Lower leg skin (tissue), 4 donors: ENCODE measurements at places on chromosomes 2 and 18. TPM values are rescaled to one million over a fixed set of nuclear protein-coding genes. Genes with fewer than 3 reads are reported as not detected.
A peak's percentile ranks its signal among the peaks of the same experiment; 100 is the strongest.

- peak; percentile 28 for DNase-seq
These were observed at the start of gene SERPINE2 for GRCh38 chr2:224039080-224039769. Gene SERPINE2 (minus strand): TSS chr2:224039286. CDS start chr2:224001900, 37,386 bp downstream.

- no peak for DNase-seq
These were observed 101.6 kb downstream of the INO80D start for GRCh38 chr2:205984381-205984780.

DNA sequence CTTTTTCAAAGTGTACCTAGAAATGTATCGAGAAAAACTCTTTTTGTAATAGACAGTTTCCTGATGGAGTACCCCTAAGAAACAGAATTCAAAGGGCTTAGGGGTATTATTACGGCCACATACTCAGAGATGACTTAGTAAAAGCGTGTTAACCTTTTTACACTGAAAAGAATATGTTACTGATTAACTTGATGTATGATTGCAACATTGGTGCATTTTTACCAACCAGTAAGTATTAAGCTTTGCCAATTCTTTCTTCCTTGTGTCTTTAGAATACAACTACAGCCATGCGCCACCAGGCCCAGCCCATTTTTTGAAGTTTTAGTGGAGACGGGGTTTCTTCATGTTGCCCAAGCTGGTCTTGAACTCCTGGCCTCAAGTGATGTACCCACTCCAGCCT lies 1997.0 kb upstream of the LRRTM1 start:
- no peak for DNase-seq

DNA sequence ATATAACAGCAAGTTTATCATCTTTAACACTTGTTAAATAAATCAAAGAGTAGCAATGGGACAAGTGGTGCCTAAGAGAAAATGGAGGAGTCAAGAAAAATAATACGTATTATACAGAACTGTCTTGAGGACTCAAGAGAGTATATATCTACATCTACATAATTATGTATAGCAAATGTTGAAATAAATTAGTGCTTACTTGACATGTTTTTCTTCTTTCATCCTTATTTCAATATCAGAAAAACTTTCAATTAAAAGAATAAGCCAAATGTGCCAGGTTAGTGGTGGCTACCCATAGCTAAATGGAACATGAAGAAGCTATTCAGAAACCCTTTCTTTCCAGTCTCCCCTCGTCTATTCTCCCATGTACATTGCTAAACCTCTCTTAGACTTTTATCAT lies 267.3 kb upstream of the SPOPL start:
- no peak for DNase-seq

GRCh38 chr2:58065248-58065647 lies 18.6 kb downstream of the VRK2 start:
- no peak for DNase-seq

DNA sequence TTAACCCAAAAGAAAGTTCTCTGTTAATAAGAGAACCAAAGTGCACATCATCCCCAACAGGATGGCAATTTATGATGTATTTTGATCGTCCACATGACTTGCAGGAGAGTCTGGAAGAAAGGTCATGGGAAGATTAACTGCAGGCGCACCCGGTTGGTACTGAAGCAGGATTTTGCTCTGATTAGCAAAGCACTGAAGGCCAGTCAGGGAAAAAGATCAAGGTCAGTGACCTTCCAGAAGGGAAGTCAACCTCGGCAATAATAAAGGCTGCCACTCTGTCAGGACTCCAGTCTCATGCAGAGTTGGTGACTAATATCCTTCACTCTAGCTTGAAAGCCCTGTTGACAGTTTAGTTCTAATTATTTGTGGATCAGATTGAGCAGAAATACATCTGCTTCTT lies 432.7 kb upstream of the RAB12 start:
- DNase-seq, result no peak

GRCh38 chr18:34929336-34929780 lies 111.9 kb upstream of the MAPRE2 start:
- DNase-seq, result no peak

DNA sequence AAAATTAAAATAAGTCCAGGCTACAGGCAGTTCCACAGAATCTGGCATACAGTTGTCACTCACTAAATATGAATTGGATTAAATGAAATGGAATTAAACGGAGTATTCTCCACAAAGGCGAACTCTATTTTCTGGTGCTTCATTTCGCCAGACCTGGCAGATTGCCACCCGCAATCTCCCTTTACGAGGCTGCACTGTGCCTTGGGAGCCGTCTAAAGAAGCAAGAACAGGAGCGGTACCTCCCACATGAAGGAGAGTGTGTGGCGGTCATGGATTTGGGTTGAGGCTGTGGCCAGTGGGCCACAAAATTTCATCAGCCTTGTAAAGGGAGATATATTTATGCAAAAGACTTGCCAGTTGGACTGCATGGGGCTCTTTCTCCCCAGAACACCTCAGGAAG lies 151.0 kb downstream of the OSR1 start:
- DNase-seq, result no peak

- no peak for DNase-seq
These were observed 15.7 kb upstream of the OLA1 start for GRCh38 chr2:174263997-174264396.

- DNase-seq, result no peak
These were observed 132.2 kb downstream of the PIK3C3 start for GRCh38 chr18:42087235-42087634.

- no peak for DNase-seq
These were observed 119.9 kb downstream of the HNMT start for GRCh38 chr2:138084206-138084605.

DNA sequence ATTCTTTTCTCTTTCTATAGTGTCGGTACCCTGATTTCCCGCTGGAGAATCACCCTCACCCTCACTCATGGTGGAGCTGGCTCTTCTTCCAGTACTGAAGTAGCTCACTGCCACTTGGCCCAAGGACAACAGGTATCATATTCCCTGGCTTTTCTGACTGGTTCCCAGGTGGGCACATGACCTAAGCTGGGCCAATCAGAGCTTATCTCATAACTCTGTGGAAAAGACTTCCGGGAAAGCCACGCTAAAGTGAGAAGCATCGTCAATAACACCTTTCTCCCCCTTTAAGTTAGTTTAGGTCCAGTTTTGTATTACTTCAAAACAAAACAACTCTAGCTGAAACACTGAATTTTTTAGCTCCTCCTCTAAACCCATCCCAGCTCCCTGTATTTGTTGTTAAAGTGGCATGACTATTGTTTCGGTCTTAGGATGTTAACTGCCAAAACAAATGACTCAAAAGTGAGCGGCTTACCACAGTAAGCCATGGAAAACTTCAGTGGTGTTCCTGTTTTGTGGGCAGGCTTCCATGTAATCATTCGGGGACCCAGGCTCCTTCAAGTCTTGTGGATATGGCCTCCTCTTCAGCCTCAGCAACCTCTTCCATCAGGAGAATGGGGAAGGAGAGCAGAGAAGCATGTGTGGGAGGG lies 137.4 kb upstream of the DLX2 start:
- no peak for DNase-seq

GRCh38 chr2:52238782-52239181 lies 1206.8 kb upstream of the NRXN1 start:
- DNase-seq, result no peak

DNA sequence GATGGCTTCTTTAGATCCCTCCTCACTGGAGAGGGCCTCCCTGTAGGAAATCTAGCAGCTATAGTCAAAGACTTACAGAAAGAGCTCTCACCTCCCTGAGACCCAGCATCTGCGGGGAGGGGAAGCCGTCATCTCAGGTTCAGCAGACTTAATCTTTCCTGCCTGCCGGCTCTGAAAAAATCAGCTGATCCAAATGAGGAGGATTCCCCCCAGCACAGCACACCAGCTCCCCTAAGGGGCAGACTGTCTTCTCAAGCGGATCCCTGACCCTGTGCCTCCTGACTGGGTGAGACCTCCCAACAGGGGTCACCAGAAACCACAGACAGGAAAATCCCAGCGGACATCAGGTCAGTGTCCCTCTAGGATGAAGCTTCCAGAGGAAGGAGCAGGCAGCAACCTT lies 601.9 kb downstream of the CNTNAP5 start:
- DNase-seq, result no peak

- DNase-seq, result no peak
These were observed 8.7 kb upstream of the WIPF1 start for GRCh38 chr2:174606336-174606735.

DNA sequence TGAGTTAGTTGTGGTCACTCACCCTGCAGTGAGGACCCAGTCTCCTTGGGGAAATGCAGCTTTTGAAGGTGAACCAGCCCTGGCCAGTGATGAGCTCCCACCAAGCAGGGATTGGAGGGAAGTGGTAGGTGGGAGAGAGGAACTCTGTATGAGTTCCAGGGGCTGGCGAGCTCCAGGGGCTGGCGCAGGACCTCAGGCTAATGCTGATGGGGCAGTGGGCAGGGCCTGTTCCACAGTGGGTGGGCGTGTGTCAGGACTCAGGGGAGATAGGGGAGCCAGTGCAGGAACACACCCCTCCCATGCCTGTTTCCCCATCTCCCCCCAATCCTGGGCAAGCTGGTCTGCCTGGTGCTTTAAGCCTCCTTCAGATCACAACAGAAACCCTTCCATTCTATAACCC lies 208.4 kb downstream of the DYSF start:
- DNase-seq, result no peak

GRCh38 chr2:172404824-172405223 lies 22.6 kb upstream of the ITGA6 start:
- no peak for DNase-seq

- DNase-seq, result no peak
These were observed 89.7 kb downstream of the LRP1B start for GRCh38 chr2:142041105-142041504.

- DNase-seq, result no peak
These were observed 36.2 kb upstream of the ACAA2 start for GRCh38 chr18:49849331-49850217.

GAL3ST2 gene
- total RNA-seq, result 0.75 TPM

CNDP2 gene
- 76.3 TPM for total RNA-seq

SCLY gene
- 12.1 TPM for total RNA-seq

MARCHF4 gene
- total RNA-seq, result not detected

VWC2L gene
- total RNA-seq, result not detected

TRIM43B gene
- total RNA-seq, result not detected

TCF7L1 gene
- total RNA-seq, result 4.8 TPM

LINC00305 gene
- not detected for total RNA-seq
